ENCODE measurements at places on chromosomes 16 and 17.

DNA sequence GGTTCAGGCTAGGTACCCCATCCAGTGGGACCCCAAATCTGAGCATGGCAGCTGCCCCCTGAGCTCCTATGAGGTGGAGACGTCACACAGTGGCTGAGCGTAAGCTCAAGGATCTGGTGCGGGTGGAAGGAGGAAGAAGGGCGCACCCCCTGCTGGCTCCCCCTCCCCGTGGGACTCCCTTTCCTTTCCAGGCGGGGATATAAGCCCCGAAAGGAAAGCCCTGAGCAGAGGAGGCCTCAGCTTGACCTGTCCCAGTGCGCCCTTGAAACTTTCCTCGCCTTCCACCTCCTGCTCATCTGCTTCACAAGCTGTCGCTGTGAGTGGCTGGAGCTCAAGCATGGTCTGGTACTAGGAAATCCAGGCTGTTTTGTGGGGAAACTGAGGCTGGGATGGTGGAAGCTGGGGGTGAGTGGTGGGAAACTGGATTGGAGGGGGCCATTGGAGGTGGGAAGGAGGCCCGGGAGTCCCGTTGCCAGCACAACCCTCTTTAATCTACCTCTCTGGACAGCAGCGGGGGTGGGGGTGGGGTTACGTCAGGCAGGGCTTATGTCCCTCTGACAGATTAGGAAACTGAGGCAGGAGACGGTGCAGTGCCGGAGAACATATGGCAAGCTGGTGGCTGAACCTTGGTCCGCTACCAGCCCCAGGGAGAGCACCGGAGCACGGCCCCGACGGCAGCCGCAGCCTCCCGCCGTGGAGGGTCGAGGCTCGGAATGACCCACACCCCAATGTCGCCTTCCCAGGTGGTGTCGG lies 92.3 kb upstream of the TMEM97 start:
- DNase-seq = no peak

GRCh38 chr17:13812350-13812749 lies 210.6 kb upstream of the HS3ST3A1 start:
- no peak for DNase-seq

DNA sequence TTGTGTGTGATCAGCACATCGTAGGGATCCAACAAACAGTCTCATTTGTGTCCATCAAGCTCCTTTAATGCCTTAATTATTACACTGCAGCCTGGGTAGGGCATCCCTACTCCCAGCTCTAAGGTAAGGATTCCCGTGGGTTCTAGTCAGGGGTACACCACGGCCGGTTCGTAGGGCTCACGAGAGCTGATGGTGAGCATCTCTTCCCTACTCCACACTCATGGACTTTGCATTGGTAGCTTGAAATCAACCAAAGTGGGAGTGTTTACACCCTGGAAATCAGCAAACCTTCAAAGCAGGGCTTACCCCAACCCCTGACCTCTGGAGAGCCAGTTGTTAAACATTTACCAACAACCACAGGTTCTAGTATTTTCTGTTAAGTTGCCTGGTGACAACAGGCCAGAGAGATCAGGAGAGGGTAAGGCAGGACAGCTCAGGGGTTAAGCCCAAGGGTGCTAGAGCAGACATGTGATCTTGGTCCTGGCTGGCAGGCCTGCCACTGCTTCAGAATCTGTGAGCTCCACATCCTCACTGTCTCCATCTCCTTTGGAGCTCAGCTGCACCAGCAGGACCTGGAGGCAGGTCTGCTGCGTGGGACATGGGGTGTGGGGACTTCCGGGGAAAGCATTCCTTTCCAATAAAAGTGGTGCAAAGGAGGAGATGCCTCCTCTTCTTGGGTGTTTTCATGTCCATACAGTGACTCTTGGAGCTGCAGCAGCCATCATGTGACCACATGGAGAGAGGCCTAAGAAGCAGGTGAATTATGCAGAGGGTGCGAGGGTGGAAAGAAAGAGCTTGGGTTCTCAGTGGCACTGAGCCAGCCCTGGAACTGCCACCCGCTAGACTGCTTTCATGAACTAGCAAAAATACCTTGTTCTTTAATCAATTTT lies 36.1 kb upstream of the ZCCHC14 start:
- DNase-seq = no peak

GRCh38 chr17:60356940-60357339 lies 35.0 kb downstream of the USP32 start:
- no peak for DNase-seq

DNA sequence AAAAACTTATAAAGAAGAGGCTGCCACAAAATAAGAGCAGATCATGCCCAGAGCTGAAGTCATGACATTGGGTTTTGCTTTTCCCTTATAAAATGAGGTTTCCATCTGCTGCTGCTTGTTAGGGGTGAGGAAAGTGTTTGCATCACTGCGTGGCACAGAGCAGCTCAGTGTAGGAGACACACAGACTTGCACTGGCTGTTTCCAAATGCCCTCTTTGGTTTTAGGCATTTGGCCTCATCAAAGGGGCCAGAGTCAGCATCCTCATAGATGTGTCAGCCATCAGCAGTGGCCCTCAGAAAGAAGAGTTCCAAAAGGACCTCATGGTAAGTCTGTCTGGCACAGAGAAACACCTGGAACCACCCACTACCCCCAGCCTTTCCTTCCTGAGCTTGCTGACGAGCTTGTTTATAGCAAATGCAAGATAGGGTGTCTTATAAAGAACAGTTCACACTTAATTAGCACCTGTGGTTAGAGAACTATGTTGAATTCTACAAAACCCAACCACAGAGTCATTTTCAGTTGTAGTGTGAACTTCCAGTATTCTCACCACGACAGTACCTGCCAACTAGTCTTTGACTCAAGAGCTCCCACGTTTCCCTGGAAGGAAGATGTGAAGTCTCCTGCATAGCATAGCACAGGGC lies 17.0 kb downstream of the VWA3A start:
- no peak for DNase-seq

DNA sequence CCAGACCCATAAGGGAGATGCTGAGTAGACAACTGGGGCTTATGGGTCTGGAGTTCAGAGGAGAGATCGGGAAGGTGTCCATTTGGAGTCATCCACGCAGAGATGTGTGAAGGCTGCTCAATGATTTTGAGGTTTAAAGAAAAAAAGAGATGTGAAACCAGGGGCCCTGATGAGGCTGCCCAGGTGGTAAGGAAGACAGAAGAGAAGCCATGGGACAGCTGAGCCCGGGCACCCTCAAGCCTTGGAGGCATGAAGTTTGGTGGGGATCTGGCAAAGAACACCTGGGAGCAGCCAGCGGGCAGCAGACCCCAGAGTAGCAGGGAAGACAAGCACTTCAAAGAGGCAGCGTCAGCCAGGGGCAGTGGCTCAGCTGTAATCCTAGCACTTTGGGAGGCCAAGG lies 20.8 kb upstream of the MYO15B start:
- no peak for DNase-seq

DNA sequence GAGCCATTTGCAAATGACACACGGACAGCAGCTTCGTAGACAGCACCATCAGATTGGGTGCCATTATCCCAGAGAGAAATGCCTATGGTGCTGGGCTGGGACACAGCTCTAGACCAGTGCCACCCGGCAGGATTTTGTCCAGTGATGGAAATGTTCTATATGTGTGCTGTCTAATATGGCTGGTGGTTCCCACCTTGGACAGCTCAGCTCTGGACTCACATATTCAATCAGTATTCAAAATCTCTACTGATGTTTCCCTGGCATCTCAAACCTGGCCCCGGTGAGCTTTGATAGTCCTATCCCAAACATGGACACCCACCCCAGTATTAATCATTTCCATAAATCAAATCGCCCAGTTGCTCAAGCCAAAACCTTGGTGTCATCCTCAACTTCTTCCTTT lies 23.0 kb downstream of the FA2H start:
- DNase-seq = no peak

DNA sequence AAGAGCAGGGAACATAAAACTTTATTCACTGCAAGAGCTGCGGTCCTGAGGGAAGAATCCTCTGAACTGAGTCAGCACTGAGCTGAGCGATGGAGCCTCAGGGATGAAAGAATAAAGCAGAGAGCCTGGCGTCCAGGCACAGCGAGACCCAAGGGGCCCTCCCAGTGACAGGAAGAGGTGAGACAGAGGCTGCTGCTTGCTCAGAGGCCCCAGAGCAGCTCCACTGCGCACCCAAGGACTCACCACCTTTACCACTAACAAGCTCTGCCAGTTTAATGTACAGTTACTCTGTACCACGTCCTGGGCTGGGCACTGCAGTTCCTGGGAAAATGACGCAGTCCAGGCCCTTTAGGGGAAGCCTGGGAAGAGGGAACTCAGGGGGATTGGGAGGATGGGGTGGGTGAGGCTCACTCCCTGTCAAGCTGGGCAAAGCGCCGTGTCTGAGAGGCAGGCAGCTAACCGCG lies 5.6 kb downstream of the GFAP start:
- no peak for DNase-seq

GRCh38 chr17:32970281-32970680 lies 21.4 kb upstream of the SPACA3 start:
- DNase-seq = no peak

DNA sequence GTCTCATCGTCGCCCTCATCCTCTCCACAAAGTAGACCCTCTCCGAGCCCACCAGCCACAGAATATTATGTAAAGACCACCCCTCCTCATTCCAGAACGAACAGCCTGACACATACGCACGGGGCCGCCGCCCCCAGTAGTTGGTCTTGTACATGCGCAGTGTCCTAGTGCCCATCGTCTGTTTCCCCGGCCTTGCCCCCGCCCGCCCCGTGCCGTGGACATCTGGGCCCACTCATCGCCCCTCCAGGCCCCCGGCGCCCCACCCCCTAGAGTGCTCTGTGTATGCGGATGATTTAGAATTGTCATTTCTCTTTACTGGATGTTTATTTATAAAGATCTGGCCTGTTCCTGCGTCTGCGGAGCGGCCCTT lies 475 bp upstream of the AMDHD2 start:
- DNase-seq = no peak

- no peak for DNase-seq
Observed at GRCh38 chr17:76934561-76935320, 66.5 kb downstream of the MGAT5B start.

DNA sequence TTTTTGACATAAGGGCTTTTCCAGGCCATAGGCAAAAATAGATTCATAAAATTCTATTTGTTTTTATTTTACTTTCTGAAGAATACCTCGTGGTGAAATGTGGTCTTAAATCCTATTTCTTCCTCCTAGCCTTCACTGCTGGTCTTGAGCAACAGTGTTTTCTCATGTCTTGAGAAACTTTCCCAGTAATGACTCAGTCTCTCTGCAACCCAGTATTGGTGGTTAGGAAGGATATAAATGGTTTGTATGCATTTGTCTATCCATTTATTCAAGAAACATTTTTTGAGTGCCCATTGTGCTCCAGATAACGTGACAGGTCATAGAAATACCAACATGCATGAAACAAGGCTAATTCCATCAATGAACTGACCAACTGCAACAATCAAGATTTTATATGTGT lies 213.9 kb downstream of the TMEM114 start:
- no peak for DNase-seq

GRCh38 chr17:50238601-50239280 lies 35.5 kb upstream of the TMEM92 start:
- DNase-seq = no peak

GRCh38 chr17:48352630-48353029 lies 77.4 kb downstream of the SKAP1 start:
- no peak for DNase-seq

DNA sequence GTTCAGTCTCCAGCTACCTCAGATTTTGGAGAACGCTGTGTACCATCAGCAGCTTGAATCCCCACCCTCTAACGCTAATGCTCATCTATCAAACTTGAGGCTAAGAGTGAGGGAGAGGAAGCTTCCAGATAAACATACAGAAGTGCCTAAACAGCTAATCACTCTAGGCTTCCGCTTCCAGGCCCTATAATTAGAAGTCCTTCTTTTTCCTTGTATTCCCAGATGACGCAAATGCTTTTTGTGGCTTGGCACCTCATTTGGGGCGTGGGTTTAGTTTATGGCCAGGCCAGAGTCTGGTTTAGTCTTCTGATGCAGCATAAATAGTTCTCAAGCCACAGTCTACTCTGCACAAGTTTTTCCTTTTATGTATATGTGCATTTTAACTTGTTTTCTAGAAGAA lies 263.4 kb downstream of the BCAS3 start:
- DNase-seq = no peak

- no peak for DNase-seq
Observed at GRCh38 chr16:61148930-61149329, 887.3 kb downstream of the CDH8 start.

GRCh38 chr16:68286153-68287074 lies 22.1 kb downstream of the SLC7A6 start:
- DNase-seq = peak; percentile 53

DNA sequence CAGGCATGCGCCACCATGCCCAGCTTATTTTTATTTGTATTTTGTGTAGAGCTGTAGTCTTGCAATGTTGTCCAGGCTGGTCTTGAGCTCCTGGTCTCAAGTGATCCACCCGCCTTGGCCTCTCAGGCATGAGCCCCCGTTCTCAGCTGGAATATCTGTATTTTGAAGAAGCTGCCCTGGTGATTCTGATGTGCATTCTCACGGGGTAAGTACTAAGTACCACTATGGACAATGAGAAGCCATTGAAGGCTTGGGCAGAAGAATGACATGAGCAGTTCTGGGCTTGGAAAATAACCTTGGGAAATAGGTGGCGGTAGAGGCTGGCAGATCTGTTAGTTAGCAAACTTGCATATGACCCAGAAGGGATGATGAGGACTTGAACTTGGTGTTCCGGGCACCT lies 15.6 kb upstream of the NKD1 start:
- DNase-seq = no peak

DNA sequence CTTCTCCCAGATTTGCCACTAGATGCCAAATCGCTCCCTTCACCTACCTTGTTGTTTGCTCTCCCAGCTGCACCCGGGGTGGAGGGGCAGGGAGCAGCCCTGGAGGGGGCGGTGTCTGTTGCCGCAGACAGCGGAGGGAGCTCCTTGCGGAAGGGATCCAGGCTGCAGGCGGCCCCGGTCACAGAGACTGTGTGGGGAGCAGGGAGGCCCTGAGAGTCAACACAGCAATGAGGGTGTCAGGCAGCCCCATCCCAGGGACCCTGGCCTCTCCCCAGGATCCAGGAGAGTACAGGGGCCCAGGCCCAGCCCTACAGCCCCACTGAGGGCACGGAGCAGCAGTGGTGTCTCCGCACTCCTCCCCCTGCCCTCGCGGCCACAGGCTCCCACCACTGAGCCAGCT lies 50.5 kb upstream of the CHMP6 start:
- no peak for DNase-seq

DNA sequence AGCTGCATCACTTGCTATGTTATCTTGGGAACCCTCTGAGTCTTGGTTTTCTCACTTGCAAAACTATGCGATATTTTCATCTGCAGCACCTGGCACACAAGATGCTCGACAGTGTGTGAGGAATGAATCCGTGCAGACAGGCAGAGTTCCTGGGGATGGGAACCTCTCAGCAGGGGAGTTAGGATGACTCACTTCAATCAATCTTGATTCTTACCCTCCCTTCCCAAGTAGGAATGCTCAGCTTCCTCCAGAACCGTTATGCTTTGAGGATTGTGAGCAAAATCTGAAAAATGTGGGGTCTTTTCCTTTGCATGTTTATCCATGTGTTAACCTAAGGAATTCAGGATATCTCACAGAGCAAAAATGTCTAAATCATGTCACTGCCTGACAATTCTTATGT lies 68.9 kb upstream of the HNF1B start:
- no peak for DNase-seq

All from CD8-positive, alpha-beta memory T cell (primary cell).